ENCODE measurements at places on chromosomes 5 and 9.

GRCh38 chr5:15694696-15695214 is 194.8 kb downstream of the FBXL7 start:
- DNase-seq, result no peak

- no peak for DNase-seq
These were observed 23.0 kb downstream of the ARRDC3 start for GRCh38 chr5:91359962-91360609.

GRCh38 chr9:124880501-124880900 is 18.6 kb downstream of the ARPC5L start:
- DNase-seq, result no peak

- DNase-seq, result no peak
These were observed 453.3 kb downstream of the BNC2 start for GRCh38 chr9:16417161-16417560.

DNA sequence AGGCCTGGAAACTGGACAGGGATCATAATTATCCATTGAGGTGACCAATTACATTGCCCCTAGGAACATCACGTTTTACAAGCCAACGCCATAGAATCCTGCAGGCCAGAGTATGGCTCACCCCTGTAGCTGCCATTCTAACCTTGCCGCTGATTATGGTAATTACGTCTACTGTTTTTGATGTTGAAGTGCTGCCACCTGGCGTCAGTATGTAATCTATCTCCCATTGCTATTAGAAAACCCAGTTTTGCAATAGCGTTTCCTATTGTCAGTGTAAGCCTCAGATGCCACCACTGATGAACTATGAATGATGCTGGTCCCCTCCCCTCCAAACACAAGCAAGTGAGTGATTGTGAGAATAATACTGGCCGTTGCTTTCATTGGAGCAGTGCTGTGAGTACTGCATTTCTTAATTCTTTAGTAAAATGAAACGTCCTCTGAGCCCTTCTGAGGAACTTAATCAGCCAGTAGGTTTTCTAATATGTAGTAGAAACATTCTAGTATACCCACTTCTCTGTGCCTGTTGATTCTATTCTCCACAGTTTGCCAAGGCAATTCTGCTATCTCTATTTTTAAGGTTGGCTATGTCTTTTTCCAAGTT is 100.5 kb upstream of the NMUR2 start:
- peak; percentile 2 for DNase-seq

Data from stimulated activated CD4-positive, alpha-beta T cell treated with anti-CD3 and anti-CD28 coated beads, Interleukin-1b, Interleukin-23, amount 100 ng/mL, for 24 hours (primary cell).